Foreskin melanocyte (primary cell): ENCODE measurements at places on chromosomes 1 and 21.

GRCh38 chr1:54649130-54649898, 7.7 kb downstream of the MROH7 start:
- DNase-seq = no peak

- DNase-seq = no peak
Observed at GRCh38 chr1:14320518-14320917, 278.0 kb upstream of the KAZN start.

GRCh38 chr21:16179773-16180172, 450.0 kb downstream of the USP25 start:
- DNase-seq = no peak

DNA sequence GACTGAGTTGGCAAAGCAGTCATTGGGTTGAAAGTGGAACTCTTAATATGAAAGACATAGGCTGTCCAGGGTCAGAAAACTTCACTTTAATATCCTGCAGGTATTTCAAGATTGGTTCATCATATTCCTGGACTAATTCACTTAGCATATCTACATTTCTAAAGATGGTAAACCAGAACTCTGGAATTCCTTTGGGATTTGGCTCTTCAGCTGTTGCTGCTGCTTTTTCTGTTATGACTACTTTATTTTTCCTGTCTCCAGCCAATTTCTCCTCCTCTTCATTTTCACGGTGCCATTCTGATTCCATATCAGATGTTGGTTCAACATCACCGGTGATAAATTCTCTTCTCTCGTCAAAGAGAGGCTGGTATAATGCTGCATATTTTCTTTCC, 37.4 kb downstream of the CD58 start:
- DNase-seq = no peak

DNA sequence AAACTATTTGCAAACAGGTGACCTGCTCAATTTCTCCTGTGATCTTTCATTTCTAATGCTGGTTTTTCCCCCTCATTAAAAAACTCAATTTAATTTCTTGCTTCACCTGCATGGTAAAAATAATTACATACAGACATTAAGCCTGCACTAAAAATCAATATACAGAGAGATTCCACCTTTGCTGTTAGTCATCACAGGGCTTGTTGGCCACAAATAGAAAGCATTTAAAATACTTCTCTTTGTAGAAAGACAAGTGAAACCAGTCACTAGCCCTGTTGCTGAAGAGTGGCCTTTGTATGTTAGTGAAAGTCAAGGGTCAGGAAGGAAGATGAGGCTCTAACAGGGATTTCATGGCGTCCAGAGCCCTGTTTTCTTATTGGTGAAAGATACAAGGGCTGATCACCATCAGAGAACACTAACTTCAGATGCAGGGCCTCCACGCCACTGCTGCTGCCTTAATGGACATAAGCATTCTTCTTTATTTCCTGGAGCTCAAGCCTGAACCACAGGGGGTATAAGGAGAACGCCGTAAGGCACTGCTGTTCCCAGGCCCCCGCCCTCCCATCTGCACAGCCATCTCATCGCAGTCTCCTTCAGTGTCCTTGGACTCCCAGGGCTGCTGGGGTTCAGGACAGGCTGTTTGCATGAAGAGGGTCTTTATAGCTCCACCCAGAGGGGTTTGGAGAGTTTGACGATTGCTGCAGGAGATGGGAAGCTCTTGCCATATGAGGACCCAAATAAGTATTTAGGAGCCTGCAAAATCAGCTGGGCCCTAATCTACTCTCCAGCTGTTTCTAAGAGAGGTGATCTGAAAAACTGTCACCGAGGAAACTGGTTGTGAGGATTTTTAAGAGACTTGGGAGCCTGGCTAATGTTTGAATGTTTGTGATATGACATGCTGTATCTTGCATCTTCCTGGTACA, 117.3 kb upstream of the IRF2BP2 start:
- DNase-seq = no peak

DNA sequence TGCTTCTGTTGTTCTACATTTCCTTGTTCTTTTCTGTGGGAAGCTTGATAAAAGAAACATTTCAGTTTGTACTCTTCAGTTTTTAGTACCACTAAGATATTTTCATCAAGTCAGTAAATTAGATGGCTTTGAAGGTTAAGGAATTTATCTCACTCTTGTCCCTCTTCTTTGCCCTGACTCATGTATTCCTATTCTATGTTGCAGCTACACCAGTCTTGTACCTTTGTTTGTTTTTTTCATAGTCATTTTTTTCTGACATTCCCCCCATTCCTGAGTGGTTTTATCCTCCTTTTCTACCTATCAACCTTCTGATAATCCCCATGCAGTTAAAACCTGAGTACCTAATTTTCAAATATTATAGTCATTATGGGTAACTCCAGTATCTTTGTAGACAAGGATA, 65.4 kb downstream of the MAST2 start:
- no peak for DNase-seq

DNA sequence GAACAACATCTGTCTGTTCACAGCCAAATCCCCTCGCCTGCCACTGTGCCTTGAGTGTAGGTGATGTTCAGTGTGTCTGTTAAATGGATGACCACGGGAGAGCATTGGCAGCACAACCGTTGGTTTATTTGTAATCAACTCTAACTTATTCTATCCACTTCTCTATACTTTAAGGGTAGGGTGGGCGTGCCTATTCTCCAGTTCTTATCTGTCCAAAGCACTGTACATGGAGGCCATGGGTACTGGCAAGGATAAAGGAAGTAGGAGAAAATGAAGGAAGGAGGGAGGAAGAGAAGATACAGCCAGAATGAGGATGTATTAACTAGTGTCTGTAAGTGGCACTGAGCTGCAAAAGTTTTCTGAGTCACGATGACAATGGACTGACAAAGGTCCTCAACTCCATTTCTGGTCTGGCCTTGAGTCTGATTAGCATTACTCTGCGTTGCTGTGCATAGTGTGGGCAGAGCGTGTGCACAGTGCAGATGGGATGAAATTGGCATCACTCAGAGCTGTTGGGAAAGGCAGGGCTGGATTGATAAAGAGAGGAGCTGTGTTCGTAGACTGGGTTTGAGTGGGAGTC, 7.1 kb downstream of the RHOU start:
- no peak for DNase-seq

DNA sequence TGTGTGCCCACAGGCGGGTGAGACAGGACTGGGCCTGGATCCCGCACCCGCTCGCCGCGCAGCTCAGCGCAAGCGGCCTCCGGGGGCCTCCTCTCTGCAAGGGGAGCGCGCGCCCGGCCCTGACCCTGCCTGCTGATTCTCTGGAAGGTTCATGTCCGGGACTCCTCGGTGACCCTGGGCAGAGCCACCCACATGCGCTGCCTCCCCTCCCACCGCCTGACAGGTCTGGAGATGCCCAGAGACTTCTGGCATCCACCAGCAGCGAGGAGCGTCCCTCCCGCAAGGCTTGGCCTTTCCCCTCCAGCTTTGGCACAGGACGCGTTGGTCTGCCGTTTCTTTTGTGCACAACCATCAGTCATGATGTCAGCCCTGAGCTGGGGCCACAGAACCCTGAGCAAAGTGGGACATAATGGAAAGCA, 42.0 kb upstream of the COL6A2 start:
- DNase-seq = no peak

DNA sequence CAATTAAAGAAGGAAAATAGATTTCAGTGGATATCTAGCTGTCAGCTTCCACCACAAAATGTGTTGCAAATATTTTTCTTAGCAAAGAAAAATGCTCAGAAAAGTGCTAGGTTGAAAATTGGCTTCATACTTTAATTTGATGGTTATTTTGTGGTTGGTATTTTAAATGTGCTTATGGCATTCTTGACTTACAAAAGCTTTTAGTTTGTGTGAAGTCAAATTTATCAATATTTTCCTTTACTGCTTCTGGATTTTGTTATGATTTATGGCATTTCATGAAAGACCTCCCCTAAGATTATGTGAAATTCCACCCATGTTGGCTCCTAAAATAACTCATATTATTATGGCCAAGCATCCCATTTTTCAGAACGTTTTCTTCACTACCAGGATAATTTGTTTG, 51.5 kb downstream of the PSMG1 start:
- DNase-seq = no peak

- DNase-seq = no peak
Observed at GRCh38 chr1:248853663-248854375, 5.1 kb downstream of the ZNF692 start.

GRCh38 chr21:41280115-41280919, 36.3 kb upstream of the FAM3B start:
- DNase-seq = no peak
